ENCODE measurements at places on chromosomes 16 and 17.

DNA sequence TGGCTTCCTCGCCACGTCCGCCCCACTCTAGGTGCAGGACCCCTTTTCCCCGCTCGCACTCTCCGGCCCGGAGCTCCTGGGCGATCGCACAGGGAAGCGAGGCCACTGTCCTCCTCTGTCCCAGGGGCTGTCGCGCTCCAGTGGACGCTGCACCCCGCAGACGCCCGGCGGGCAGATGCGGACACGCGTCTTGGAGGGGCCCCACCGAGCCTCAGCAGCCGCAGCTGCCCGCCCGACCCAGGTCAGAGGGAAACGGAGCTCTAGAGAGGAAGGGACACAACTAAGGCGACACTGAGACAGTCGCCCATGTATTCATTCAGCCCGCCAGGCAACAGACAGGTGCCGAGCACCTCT is 726 bp upstream of the SLC13A5 start:
- DNase-seq, result no peak

DNA sequence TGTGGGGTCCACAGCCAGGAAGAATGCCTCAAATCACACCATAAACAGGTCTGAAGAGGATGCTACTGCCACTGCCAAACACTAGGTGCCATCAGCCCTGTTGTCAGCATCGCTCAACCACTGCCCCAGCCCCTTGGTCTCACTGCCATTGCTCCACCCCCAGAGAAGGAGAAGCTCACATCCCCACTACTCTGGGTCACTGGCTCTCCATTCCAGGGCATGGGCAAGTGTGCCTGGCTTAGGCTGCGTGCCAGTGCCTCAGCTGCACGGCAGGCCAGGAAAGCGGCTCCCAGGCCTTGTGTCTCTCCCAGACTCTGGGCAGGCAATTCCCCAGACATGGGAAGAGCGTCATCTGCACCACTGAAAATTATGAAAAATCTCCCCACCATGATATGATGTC is 1.2 kb upstream of the IGSF6 start:
- no peak for DNase-seq

DNA sequence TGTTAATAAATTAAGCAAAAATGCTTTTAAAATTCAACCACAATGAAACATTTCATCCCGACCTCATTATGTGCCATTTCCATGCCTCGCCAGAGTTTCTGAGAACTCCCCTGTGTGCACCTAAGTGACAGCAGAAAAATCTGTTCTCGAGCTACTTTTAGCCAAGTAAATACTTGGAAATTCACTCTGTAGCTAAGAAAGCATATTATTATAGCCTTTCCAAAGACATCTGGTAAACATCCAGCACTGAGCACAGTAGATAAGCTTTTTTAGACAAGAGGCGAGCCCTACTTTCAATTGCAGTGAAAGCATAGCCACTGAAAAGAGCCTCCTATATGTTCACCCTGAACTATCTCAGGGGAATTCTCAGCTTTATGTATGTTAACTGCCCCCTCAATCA is 242.8 kb upstream of the PSMD7 start:
- no peak for DNase-seq

DNA sequence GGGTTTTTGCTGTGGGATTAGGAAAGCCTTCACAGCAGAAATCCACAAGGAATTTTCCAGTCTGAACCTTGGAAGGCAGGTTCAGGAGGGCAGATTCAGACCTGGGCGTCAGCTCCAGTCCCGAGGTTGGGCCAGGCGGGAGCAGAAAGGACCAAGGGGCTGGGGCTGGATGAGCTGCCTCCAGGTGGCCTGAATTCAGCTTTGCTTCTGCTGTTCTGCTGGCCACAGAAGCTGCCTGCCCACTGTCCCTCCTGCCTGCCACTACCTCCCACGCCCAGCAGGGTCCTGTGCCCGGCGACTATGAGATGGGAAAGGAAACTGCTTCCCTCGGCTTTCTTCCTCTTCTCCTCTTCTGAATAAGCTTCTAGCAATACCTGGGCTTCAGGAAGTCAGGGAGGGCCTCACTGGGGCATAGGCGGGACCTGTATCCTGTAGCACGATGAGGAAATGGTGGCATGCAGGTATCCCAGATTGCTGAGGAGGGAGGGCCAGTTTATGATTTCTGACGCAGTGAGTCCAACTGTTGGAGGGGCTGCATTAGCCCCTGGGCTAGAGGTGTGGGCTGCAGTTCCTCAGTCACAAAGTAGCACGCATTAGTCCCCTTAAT is 18.4 kb downstream of the TBX4 start:
- no peak for DNase-seq

DNA sequence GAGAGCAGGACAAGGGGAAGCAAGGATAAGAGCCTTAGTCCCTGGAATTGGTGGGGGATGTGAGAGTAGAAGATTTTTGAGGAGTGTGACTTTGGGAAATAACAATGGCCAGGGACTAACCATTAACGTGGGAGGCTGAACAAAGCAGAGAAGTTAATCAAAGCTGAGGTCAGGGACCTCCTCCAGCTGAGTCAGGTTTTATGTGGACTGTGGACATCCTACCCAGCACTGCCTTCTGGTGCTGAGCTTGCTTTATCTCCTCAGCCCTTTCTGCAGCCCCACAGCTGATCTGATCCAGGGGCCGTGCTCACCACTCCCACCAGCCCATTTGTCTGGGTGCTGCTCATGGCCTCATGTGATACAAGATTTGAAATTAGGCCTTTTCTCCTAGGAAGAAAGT is 146.6 kb downstream of the SHISA6 start:
- DNase-seq, result no peak

Measured in GM19239 (cell line).